ENCODE measurements at places on chromosomes 2 and 18.

GRCh38 chr2:65227020-65227455, 593 bp upstream of the ACTR2 start:
- DNase-seq: no peak

- no peak for DNase-seq
These were observed 99.4 kb upstream of the STPG4 start for GRCh38 chr2:47254464-47254863.

GRCh38 chr2:132374151-132374550, 42.5 kb upstream of the GPR39 start:
- no peak for DNase-seq

DNA sequence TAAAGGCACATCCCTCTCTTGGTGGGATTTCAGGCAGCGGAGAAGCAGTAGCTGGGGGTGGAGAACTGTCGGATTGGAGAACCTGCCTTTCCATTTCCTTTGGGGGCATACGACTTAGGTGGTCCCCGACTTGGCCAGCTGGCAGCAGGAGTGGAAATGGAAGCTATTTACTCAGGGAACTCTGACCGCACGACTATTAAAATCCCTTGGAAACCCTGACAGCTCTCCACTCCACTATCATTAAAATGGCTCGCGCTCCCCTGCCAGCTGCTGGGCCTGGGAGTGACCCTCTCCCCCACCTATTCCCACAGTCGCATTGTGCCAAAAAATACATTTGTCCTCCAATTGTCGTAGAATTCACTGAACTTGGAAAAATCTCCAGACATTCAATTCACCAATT, 77.7 kb upstream of the APCDD1 start:
- no peak for DNase-seq

DNA sequence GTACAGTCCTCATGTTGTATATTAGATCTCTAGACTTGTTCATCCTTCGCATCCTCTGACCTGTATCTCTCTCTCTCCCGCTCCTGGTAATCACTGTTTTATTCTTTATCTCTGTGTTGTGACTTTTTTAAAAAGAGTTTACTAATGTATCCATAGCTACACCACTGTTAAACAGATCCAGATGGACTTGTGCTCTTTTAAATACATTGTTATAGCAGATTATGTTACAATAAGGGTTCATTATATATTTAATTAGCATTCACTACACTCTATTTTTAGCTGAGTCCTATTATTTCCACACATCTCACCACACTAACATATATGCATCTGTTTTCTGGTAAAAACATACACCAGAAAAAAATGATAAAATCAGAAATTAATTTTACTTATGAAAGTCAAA, 90.5 kb downstream of the RBM43 start:
- no peak for DNase-seq

DNA sequence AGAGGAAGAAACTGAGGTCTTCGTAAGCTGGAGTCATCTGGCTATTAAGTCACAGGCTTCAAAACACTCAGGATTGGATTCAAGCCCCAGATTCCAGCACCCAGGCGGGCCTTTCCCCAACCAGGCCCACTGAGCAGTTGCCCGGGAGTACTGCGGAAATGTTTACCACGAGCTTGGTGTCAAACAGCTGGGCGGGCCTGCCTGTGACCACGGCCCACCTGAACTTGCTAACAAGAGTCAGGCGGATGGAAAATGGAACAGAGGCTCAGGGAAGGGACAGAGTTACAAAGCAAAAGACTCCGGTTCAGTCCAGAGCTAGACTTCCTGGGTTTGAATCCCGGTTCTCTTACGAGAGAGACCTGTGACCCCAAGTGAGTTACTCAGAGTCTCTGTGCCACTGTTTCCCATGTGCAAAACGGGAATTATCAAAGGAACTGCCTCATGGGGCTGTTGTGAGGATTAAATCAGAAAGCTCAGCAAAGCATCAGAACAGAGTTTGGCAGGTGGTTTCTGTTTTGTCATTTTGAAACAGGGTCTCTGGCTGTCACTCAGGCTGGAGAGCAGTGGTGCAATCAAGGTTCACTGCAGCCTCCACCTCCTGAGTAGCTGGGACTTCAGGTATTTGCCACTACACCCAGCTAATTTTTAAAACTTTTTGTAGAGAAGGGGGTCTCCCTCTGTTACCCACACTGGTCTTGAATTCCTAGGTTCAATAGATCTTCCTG, 49.0 kb upstream of the TFCP2L1 start:
- peak; percentile 65 for DNase-seq

GRCh38 chr2:75317316-75317715, 118.0 kb upstream of the TACR1 start:
- no peak for DNase-seq

DNA sequence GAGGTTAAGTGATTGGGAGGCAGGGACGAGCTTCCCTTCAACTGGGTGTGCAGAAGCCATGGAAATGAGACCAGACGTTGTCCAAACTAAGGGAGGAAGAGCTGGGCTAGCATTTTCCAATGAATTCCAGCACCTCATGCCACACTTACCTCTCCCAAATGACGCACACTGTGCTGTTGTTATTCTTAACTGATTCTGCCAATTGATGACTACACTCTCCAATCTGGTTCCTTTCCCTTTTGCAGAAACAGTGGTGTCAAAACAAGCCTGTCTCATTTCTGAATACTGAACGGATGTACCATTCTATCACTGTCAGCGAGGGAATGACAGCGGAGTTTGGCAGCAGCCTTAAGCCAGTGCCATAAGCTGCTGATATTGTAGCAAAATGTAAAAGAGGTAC, 380.5 kb upstream of the HNRNPA3 start:
- DNase-seq: no peak

DNA sequence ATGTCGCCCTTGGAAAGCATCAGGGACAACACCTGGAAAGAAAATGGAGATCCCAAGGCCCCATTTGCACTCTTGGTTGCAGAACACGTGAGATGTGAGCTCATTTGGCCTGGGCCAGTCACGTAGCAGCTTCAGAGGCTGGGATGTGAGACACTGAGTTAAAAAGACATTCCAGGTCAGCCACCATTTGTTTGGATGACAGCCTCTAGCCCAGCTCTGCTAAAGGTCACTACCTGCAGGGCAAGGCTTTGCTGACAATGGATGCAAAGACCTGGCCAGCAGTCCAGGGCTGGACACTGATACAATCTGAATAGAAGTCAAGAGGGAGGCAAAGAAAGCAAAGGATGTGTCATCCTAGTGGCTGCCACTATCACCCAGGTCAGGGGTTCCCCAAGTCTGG, 83.9 kb upstream of the LRPPRC start:
- no peak for DNase-seq

- DNase-seq: no peak
These were observed 132.1 kb downstream of the NFATC1 start for GRCh38 chr18:79527656-79528315.

DNA sequence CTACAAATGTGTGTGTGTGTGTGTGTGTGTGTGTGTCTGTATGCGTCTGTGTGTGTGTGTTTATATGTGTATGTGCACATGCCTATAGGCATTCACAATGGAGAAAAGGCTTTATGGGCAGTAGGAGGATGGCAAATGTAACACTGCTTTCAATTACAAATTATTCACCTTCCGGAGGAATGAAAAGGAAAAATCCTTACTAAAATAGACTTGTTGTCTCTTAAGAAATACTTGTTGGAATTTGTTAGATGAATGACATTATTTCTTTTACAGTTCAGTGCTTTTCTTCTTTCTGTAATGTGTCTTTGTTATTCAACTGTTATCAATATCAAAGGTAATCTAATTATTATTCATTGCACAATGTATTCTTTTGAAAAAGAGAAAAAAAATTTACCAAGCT, 874.3 kb downstream of the ERBB4 start:
- no peak for DNase-seq

DNA sequence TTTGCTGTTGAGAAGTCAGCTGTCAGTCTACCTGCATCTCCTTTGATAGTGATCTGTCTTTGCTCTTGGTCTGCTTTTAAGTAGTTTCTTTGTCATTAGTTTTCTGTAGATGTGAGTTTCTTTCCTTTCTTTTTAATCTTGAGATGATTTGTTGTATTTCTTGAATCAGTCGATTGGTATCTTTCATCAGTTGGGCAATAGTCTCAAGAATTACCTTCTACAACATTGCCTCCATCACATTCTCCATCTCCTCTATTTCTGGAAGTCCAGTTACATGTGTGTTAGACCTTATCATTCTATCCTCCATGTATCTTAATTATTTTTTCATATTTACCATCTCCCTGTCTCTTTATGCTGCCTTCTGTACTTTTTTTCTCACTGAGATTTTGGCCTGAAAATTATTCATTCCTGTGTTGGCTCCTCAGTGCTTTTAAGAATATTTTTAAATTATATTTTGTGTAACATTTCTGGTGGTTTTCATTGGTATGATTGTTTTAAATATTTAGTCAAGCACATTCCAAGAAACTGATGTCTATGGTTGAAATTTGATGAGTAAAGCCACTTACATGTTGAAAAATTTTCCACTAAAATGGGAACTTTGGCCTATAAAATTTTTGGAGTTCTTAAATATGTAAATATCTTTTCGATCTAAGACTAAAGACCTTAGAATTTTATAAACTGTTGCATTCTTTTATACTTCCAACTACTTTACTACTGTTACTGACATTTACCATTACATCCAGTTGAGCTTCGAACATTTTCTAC, 239.5 kb upstream of the MGAT5 start:
- no peak for DNase-seq

GRCh38 chr2:235215248-235215647, 263.4 kb downstream of the SH3BP4 start:
- no peak for DNase-seq
